Femur (tissue), 1 donor: ENCODE measurements at places on chromosomes 4 and X.

GRCh38 chr4:122928930-122929329 is 6.5 kb upstream of the NUDT6 start:
- no peak for DNase-seq

DNA sequence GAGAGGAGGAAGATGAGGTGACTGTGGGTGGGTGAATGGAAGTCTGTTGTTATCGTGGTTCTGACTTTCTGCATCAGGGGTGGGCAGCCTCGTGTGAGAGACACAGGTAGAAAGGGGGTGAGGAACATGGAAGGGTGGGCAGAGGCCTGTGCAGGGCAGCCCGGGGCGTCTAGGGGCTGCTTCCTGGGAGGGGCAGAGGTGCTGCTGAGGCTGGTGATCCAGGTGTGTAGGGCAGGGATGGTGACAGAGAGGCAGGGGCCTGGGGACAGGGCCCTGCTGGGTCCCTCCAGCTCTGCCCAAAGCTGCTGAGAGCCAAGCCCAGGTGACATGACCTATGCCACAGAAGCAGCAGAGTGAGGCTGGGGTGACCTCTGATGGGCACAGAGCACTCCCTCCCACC is 89.7 kb upstream of the C4orf50 start:
- no peak for DNase-seq

DNA sequence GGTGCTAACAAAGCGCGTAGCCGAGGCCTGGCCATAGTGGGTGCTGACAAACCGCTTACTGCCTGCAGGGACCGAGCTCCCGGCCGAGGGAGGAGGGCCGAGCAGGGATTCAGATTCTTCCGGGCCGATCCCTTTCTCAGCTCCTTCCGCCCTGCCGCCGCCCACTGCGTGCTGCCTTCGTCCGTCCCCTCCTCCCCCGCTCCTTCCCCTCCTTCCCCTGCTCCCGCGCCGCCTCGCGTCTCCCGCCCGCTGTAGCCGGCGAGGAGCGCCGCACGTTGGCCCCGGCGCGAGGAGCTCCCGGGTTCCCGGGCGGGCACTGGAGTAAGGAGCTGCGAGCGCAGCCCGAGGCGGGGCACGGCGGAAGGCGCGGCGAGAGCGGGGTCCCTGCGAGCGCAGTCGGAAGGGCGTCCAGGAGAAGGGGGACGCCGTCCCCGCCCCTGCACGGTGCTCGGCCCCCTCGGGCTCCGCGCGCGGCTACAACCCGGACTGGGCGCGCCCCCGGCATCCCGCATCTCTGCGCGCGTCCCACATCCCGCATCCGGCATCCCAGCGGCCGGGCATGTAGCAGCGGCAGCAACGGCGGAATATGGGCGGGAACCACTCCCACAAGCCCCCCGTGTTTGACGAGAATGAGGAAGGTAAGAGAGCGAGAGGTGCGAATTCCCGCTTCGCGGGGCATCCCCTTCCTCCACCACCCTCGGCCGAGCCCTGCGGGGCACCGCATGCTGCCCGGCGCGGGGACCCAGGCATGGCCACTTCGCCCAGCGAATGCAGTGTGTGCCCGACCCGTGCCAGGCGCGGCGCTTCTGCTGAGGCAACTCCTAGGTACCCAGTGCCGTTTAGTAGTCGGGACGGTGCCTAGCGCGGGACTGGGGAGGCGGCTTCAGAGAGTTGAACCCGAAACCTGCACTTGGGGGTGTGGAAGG is at the start of gene STK32B:
Gene STK32B (plus strand): TSS at position 203 of the 926 bp plus-strand sequence.
- peak; percentile 79 for DNase-seq

GRCh38 chr4:54322818-54323417 is 93.8 kb downstream of the PDGFRA start:
- DNase-seq: peak; percentile 64

- DNase-seq: no peak
These were observed 187.9 kb upstream of the LCORL start for GRCh38 chr4:18209448-18209847.

GRCh38 chr4:123250843-123251242 is 145.8 kb upstream of the SPRY1 start:
- DNase-seq: peak; percentile 78

DNA sequence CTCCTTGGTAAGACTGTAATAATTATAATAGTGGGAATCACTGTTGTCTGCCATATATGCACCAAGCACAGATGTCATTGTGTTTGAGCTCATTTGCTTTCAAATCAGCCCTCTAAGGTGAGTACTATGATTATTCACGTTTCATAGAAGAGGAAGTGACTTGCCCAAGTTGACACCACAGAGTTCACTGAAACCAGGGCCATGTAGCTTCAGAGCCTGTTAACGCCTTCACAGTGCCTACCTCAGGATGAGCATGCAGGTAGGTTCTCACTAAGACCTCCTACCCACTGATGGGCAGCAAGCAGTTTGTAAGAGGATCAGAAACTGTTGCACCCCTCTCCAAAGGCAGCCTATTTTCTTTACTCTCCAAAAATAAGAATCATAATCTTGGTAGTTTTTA is 27.4 kb downstream of the TMPRSS11A start:
- no peak for DNase-seq

DNA sequence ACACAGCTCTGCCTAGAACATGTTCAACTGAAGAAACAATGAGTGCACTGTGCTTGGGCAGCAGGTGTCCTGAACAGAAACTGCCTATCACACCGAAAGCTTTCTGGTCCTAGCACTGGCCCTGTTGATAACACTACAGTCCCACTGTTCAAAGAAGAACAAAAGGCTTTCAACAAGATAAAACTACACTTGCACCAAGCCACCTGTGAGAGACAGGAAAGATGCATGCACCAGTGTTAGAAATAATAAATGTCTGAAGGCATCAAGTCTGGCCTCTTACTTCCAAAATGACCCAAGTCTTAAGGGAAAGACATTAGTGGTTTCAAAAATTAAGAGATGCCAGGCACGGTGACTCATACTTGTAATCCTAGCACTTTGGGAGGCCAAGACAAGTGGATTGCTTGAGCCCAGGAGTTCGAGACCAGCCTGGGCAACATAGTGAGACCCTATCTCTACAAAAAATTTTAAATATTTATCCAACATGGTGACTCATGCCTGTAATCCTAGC is 68.7 kb downstream of the APBB2 start:
- DNase-seq: no peak

DNA sequence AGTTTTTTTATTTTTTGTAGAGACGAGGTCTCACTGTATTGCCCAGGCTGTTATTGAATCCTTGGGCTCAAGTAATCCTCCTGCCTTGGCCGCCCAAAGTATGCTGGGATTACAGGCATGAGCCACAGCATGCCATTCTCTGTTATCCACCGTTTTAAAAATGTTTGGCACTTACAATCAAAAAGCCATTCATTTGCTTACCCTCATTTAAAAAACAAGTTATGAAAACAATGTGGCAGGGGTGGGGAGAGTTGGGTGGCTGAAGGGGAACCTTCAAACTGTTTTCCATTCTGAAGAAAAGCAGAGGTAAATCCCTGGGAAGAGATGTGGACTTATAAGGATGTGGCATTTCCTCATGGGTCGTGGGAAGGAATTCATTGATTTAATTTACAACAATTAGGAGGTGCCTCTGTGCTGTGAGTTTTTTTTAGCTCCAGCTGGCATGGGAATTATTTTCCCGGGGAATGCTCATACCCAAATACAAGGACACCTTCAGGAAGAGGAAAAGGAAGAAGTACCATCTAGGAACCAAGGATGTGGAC is 103.5 kb downstream of the MID1 start:
- DNase-seq: no peak

DNA sequence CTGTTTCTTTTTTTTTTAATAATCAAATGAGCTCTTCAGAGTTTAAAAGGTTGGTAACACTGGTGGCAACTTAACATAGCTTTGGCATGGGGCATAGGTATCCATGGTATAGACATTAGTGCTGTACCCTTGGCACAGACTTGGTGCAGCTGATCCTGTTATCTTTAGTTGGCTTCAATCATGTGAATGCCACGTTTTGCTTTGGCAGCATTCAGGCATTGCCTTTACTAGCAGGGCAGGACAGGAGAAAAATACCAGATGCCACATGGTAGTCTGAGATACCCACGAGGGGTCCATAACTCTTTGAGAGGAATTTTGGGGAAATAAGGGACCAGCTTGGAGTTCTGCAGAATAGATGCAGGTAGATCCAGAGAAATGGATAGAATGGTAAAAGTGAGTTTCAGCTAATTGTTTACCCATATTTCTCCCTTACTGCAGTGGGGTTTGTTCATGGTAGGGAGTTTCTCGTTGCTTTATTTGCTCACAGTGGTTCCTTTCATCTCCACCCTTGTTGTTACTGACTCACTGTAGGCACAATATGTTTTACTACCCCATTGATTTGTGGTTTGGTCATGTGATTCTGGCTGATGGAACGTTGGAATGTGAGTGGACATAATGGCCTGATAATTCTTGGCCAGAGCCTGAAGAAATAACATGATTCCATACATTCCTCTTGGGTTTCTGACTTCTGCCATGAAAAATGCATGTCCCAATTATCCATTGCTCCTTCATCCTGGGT is 342.7 kb downstream of the GLUD2 start:
- DNase-seq: no peak

GRCh38 chr4:8762951-8763735 is 108.5 kb downstream of the HMX1 start:
- DNase-seq: peak; percentile 7

DNA sequence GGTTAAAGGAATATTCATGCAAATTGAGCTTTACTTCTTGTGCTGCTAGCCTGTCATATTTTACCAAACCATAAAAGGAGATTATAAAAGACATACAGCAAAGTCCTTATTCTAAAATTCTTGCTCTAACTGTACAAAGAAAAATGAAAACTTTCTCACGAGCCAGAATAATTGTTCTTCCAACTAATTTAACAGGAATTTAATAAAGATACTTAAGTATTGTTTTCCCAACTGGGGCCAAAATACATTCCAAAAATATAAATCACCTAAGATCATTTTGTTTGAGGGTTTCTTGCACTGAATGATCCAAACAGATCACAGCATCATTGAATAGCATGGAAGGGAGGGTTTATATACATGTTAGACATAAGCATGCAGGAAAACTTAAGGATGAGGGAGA is 127.1 kb upstream of the PCDH18 start:
- no peak for DNase-seq

GRCh38 chr4:186702297-186702696 is 21.4 kb downstream of the FAT1 start:
- no peak for DNase-seq
